ENCODE measurements at places on chromosomes 3 and 15.

- peak; percentile 20 for DNase-seq
Measured at GRCh38 chr3:128448491-128448890, 18.2 kb downstream of the DNAJB8 start.

- no peak for DNase-seq
Measured at GRCh38 chr3:44355362-44356033, 16.9 kb downstream of the TCAIM start.

DNA sequence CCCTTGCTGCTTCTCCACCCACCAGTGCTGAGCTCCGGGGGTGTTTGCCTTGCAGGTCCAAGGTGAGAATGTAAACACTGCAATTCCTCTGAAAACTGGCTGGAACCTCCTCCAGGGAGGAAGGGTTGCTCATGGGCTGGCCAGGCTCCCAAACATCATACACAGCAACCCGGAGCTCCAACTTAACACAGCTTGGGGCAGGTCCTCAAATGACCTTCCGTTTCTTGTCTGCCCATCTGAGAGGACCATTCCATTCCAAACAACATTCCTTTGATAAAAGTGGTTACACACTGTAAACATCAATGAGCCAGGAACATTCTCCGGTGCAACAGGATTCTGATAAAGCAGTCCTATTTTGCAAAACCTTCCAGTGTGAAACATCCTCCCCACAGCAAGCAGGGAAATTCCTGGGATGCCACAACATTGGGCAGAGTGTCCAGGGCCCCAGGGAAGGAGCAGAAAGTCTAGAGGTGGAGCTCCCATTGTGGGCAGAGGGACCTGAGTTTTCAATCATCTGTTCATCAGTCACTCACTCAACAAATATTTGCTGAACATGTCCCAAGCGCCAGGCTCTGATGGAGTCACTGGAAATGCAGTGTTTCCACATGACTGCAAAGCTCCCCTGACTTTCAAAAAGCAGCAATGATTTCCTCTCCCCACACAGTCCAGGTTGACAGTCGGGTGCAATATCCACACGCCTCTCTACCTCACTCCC lies 7.3 kb upstream of the HEG1 start:
- no peak for DNase-seq

DNA sequence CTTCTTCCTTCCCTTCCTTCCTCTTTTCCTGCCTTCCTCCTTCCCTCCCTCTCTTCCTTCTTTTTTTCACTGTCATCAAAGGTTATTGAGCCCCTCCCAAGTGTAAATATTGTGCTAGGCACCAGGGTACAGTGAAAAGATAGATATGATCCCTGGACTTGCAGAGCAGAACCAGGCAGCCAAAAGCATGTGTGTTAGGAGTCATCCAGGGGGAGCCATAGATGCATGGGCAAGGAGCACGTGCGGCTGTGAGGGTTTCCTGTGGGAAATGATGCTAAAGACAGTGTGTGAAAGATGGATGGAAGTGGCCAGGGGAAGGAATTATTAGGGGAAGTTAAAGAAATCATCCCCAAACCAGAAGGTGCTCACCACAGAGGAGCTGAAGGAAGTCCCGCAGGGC lies 65.2 kb downstream of the NR2F2 start:
- DNase-seq, result no peak

DNA sequence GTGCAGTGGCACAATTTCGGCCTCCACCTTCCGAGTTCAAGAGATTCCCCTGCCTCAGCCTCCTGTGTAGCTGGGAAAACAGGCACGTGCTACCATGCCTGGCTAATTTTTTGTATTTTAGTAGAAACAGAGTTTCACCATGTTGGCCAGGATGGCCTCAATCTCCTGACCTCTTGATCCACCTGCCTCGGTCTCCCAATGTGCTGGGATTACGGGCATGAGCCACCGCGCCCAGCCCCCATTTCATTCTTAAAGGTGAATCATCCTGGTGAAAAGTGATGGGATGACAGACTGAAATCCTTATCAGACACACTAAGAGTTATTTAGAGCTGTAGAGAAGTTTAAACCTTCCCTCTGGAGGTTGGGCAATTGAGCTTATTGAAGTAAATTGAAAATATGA lies 24.1 kb upstream of the SERPINI2 start:
- no peak for DNase-seq

DNA sequence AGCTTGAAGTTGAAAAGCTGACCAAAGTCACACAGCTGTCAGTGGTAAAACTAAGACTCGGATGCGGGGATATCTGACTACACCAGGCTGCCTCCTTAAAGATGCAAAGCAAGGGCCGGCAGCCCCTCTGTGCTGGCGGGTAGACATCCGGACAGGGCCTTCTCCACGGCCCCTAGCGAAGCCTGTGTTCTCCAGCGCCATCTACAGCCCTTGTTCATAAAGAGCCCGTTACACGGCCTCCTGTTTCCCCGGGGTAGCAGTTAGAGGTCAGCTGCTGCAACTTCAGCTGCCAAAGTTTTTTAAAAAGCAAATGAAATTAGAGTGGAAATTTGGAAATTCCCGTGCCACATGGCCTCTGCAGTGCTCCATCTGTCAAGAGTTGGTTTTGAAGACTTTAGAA lies 383.0 kb downstream of the TBL1XR1 start:
- DNase-seq, result no peak

DNA sequence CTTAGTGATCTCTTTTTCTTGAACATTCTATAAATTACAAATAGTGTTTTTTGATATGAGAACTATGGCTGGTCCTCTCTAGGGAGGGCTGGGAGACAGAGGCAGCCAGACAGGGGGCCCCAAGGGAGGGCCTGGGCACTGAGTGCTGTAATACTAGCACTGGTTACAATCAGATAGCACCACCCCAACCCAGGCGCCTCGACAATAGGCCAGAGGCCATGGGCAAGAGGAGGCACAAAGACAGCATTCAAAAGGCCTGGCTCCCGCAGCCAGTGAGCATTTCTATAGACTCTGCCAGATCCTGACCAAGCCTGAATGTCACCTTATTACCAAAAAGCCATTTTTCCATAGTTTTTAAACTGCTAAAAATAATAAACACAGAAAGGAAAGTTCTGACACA lies 158.5 kb downstream of the THRB start:
- DNase-seq, result no peak

- DNase-seq, result no peak
Measured at GRCh38 chr15:57377478-57377847, 1.2 kb downstream of the CGNL1 start.

- DNase-seq, result no peak
Measured at GRCh38 chr3:57942388-57942787, 65.8 kb upstream of the FLNB start.

- DNase-seq, result no peak
Measured at GRCh38 chr15:40511093-40511471, 40.3 kb downstream of the CHST14 start.

DNA sequence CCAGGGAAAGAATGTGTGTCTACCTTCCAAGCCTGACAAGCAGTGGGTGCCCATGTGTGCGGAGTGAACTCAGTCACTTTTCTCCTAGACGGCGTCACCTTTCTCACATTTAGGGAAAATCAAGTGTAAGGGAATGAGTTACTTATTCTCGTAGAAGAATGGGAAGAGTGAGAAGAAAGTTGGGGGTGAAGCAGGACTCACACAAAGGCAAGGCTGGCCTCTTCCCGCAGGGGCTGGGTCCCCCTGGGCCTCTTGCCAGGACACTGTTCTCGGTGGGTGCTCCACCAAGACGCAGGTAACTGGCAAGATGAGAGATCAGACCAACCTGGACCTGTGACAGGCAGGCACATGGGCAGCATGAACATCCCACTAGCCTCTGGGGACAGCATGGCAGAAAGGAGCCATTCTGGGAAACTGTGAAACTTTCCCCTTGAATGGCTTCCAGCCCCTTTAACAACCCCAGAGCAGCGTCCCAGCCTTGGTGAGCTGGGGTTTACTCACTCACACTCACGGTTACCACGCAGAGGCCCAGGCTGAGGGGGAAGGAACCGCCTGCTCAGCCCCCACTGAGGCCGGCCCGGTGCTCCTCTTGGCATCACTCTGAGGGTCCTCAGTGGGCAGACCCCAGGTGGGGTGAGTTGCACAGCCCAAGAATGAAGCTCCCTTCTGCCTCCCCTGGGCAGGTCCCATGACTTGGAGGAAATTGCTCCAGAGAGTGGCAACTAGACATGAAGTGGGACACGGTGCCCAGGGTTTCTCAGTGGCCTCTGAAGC lies 15.0 kb upstream of the SRP14 start:
- no peak for DNase-seq

- DNase-seq, result no peak
Measured at GRCh38 chr3:144324076-144324475, 352.5 kb downstream of the DIPK2A start.
